Mesendoderm (in vitro differentiated cells): ENCODE measurements at places on chromosomes 2 and 18.

DNA sequence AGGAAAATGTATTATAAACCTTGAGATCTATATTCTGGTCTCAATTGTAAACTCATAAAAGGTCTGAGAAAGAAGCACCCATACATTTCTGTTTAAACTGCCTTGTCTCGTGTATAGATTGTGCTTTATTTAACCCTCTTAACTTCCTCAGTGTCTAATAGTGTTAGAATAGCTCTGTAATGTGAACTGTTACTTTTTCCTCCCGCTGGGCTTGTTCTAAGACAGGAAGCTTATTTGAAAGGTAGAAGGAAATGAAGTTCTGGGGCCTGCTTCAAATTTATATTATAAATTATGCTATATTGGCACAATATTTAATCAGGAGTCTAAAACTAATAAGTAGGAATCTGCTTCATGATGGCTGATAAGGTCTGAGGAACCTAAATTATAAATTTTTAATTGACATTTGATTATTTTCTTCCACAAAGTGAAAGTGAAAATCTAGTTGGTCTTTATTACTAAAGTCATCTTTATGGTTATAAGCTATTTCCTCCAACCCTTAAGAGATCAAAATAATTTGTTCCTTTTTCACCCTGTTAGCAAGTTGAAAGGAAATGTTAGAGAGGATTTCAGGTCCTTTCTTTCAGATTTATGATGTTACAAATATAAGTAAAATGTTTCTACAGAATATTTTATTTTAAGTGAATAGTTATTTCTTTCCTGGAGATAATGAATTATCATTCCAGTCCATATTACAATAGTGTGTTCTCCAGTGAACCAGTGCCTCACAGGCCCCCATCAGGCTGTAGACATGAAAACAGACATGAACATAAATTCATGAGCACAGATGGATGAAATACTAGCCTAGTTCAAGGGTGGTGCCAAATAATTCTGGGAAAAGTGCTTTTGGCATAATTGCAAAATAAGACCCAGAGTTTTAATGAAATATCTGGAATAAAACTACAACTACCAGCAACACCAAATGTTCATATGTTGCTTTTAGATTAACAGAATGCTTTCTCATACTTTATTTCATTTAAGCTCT is 7.9 kb downstream of the MFSD6 start:
- DNase-seq = no peak

GRCh38 chr2:200469708-200470211 is 40.1 kb downstream of the KCTD18 start:
- DNase-seq = no peak

GRCh38 chr2:205545971-205546816 is 136.1 kb upstream of the NRP2 start:
- no peak for DNase-seq

- no peak for DNase-seq
Measured at GRCh38 chr2:202624133-202624532, 10.6 kb upstream of the FAM117B start.

GRCh38 chr18:5318061-5318700 is 22.7 kb upstream of the ZBTB14 start:
- no peak for DNase-seq

- no peak for DNase-seq
Measured at GRCh38 chr2:24843330-24843860, 50.2 kb downstream of the CENPO start.

DNA sequence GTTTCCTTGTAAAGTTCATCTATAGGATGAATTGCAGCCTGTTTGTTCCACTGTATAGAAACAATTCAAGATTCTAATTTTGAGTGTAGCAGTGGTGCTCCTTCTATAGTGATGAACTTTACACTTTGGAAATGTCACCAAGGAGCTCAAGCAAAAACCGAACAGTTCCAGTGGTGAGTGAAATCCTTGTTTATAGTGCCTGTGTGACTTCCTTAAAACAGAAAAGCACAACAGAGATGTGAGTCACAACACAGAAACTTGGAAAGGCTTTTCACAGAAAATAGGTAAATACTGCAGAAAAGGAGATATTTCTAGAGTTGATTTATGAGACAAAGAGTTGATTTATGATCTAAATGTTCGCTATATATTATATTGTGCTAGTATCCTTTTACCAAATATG is 482.0 kb downstream of the PTPRM start:
- no peak for DNase-seq
